Peyer's patch (tissue), 4 donors: ENCODE measurements at places on chromosomes 16 and 17. TPM values are rescaled to one million over a fixed set of nuclear protein-coding genes. Genes with fewer than 3 reads are reported as not detected.
A peak's percentile ranks its signal among the peaks of the same experiment; 100 is the strongest.

DNA sequence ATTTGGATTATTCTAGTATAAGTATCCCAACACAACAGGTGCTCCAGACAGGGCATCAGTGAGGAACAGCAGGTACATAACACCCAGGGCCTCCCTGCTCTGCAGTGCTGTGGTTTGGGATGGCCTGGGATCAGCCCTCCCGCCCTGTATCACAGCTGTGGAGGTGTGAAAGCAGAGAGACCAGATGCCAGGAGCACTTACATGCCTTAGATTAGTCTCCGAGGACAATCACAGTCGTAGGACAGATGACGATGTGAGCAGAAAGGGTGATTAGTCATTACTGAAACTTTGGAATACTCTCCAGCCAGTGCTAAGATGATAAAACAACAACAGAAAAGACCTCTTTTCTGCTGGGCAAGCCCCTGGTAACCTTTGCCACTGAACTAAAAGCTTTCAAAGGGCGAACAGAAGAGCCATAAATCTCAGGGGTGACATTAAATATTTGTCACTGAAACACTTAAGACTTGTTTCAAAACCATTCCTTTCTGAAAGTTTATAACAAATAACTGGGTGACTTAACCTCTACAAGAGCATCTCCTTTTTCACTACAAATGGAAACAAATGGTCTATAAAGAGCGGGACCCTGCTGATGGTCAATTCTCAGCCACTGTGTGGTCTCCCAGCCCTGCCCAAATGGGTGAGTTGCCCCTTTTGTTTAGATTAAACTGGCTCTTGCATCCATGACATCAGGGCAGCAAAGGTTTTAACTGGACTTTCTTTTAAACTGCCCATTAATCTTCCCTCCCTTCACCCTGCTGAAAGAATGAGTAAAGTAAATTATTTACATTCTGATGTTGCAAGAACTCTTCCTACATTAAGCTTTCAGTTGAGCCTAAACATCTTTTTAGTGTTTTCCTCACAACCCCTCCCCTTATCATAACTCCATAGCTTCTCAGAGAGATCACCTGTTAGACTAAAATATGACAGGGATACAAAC is 183.1 kb upstream of the COX10 start:
- no peak for DNase-seq
- H3K27me3 ChIP-seq: no peaks in the 10 kb centered on the region
- H3K4me1 ChIP-seq: no peaks in the 10 kb centered on the region
- H3K27ac ChIP-seq: no peak overlapping the region

- H3K27me3 ChIP-seq: no peaks in the 10 kb centered on the region
- no peak for DNase-seq
- H3K27ac ChIP-seq: no peak overlapping the region
- no peaks in the 10 kb centered on the region for H3K36me3 ChIP-seq
- H3K4me1 ChIP-seq: no peaks in the 10 kb centered on the region
Measured at GRCh38 chr16:74562117-74562516, 44.8 kb downstream of the GLG1 start.

DNA sequence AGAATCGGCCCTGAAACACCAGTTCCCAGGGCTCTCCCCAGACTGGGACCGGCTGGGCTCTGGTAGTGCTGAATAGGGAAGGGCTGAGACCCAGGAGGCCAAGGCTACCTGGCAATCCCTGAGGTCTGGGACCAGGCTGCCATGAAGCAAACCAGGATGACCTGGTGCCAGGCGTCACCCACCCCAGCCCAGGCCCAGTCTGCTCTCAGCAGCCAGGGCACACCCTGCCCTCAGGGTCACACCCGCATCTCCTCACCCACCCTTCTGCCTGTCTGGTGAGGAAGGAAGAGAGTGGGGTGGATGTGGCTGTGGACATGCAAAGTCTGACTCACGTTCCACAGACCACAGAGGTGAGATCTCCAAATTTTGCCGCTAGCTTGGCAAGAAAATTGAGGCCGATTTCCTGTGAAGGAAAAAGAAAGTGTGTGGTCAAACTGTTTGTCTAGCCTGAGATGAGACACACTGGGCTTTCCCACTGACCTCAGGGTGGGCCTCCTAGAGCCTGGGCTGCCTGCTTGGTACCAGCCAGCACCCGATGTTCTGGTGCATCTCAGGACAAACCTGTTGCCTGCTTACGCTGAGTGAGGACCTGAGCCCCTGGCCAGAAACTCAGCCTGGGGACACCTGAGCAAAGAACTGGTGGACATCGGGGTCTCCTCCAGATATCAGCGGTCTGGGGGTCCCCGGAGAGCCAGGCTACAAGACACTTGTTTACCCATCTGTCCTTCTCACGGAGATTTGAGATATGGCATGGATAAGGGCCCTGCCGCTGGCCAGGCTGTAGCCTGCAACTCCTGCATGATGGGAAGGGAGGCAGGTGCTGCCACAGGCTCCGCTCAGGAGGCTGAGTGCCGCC is 6.3 kb upstream of the RAB37 start:
- H3K27me3 ChIP-seq: no peaks in the 10 kb centered on the region
- H3K36me3 ChIP-seq: no peaks in the 10 kb centered on the region
- no peak overlapping the region for H3K4me3 ChIP-seq
- peaks cover 7% of the 10 kb centered on the region for H3K4me1 ChIP-seq
- H3K27ac ChIP-seq: no peak overlapping the region
- DNase-seq: peak; percentile 58

DNA sequence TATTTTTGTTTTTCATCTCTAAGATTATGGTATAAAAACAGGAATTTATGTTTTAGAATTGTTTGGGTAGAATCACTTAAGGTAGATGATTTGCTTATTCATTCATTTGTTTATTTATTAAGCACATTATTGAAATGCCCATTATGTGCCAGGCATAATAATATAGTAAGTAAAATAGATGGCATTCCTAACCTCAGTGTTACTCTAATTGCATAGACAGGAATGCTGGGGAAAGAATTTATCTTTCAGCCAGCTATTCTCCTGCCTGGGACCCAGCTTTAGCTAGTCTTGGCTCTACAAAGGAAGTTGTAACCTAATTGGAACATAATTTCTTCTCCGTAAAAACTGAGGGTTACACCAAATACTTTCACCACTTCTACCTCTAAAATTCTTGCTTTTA is 44.6 kb downstream of the NFAT5 start:
- H3K27me3 ChIP-seq: no peaks in the 10 kb centered on the region
- H3K4me1 ChIP-seq: no peaks in the 10 kb centered on the region
- no peak overlapping the region for H3K4me3 ChIP-seq
- no peak for DNase-seq

DNA sequence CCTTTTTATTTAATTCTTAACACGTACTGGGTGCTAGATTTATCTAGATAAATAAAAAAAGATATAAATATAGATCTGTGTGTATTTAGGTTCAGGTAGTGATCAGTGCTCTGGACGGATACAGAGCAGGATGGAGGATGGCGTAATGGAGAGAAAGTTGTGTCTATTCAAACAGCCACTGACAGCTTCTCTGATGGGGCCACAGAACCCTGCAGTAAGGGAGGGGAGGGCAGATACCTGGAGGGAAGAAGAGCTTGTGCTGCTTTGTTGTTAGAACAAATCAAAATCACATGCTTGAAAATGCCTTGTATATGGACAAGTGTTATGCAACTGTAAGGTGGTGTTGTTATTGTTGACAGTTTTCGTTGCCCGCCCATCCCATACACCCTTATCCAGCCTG is 170.2 kb downstream of the UTP18 start:
- H3K27me3 ChIP-seq: no peaks in the 10 kb centered on the region
- H3K4me1 ChIP-seq: no peaks in the 10 kb centered on the region
- H3K4me3 ChIP-seq: no peak overlapping the region
- DNase-seq: no peak
- H3K27ac ChIP-seq: no peak overlapping the region
- H3K36me3 ChIP-seq: no peaks in the 10 kb centered on the region

GRCh38 chr16:23141959-23142740 is 7.1 kb downstream of the USP31 start:
- no peaks in the 10 kb centered on the region for H3K4me1 ChIP-seq
- DNase-seq: no peak
- H3K27ac ChIP-seq: no peak overlapping the region
- no peak overlapping the region for H3K4me3 ChIP-seq
- no peaks in the 10 kb centered on the region for H3K27me3 ChIP-seq
- H3K36me3 ChIP-seq: no peaks in the 10 kb centered on the region

GRCh38 chr16:15749371-15749770 is 99.3 kb downstream of the NDE1 start:
- H3K4me3 ChIP-seq: no peak overlapping the region
- DNase-seq: no peak
- H3K4me1 ChIP-seq: no peaks in the 10 kb centered on the region
- H3K27me3 ChIP-seq: no peaks in the 10 kb centered on the region
- H3K36me3 ChIP-seq: no peaks in the 10 kb centered on the region

GRCh38 chr16:87201052-87201451 is 116.1 kb downstream of the C16orf95 start:
- H3K27ac ChIP-seq: no peak overlapping the region
- no peaks in the 10 kb centered on the region for H3K27me3 ChIP-seq
- H3K4me1 ChIP-seq: no peaks in the 10 kb centered on the region
- DNase-seq: no peak
- no peak overlapping the region for H3K4me3 ChIP-seq

DNA sequence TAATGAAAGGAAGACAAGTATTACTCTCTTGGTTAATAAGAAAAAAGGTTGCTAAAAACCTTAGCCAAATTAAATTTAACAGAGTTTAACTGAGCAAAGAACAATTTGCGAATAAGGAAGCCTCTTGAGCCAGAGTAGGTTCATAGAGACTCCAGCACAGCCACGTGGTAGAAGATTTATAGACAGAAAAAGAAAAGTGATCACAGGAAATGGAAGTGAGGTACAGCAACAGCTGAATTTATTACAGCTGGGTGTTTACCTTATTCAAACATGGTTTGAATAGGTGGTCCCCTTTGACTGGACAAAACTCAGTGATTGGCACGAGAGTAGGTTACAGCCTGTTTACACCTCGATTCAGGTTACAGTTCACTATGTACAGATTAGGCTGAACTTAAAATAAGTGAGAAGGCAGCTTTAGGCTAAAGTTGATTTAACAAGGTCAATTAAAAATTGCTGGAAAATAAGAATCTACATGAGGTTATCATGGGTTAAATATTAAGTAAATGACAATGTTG is 3.3 kb upstream of the CCL15 start:
- no peak overlapping the region for H3K27ac ChIP-seq
- H3K27me3 ChIP-seq: no peaks in the 10 kb centered on the region
- no peak overlapping the region for H3K4me3 ChIP-seq

DNA sequence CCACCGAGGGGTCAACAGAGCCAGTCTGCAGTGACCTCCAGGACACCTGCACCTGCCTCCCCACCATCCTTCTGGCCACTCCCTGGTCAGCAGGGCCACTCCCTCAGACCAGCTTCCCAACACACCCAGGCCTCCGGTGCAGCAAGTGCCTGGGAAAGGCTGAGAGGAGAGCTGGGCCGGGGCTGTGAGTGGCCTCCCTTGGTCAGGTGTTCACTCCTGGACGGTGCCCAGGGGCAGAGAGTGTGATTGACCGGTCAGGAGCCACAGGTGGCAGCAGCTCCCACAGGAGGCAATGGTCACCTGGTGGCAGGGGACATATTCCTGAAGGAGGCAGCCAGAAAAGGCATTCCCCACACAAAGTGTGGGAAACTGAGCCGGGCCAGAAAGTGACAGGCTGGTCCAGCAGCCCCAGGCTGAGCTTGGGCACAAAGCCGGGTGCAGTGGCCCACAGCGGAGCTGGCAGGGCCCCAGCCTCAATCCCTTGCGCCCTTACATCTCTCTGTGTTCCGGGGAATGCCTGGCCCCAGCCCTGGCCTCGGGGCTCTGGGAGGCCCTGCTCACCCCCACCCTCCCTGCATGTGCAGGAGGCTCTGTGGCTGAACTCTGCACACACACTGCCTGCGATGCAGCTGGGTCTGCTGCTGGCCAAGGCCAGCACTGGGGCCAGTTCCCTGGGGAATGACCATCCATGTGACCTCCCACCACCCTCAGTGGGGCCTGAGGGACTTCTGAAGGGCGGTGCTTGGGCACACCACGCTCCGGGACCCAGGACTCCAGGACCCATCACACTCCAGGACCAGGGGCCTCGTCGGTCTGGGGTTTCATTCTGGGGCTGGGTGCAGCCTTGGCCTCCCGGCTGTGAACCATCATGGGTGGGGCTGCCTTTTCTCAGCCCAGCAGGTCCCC is 1.2 kb upstream of the C17orf99 start:
- no peak for DNase-seq
- H3K27ac ChIP-seq: peak overlapping the region; percentile 43
- peaks cover 43% of the 10 kb centered on the region for H3K4me1 ChIP-seq
- H3K27me3 ChIP-seq: no peaks in the 10 kb centered on the region

- no peaks in the 10 kb centered on the region for H3K27me3 ChIP-seq
- no peak overlapping the region for H3K27ac ChIP-seq
- no peaks in the 10 kb centered on the region for H3K4me1 ChIP-seq
- H3K36me3 ChIP-seq: no peaks in the 10 kb centered on the region
Measured at GRCh38 chr17:51407576-51407975, 147.2 kb downstream of the UTP18 start.

- H3K4me3 ChIP-seq: no peak overlapping the region
- H3K27ac ChIP-seq: no peak overlapping the region
- DNase-seq: no peak
- no peaks in the 10 kb centered on the region for H3K27me3 ChIP-seq
- H3K4me1 ChIP-seq: no peaks in the 10 kb centered on the region
- H3K36me3 ChIP-seq: no peaks in the 10 kb centered on the region
Measured at GRCh38 chr17:31357091-31357490, 34.4 kb upstream of the RAB11FIP4 start.

DNA sequence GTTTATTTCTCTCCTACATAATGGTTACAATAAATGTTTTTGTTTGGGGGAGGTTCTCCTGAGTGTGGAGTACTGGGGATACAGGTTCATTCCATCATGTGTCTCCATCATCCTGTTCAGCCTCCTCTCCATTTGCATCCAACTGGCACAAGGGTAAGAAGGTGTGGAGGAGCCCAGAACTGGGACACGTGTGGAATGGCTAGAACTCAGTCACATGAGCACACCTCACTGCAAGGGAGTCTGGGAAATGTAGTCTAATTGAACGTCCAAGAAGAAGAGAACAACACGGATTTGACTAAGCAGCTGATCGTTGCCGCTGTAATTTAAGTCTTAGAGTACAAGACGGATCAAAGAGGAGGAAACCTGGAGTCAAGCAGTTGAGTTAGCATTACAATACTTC is 6.1 kb downstream of the OR1A1 start:
- H3K27me3 ChIP-seq: no peaks in the 10 kb centered on the region
- no peak overlapping the region for H3K4me3 ChIP-seq
- no peaks in the 10 kb centered on the region for H3K4me1 ChIP-seq
- no peak for DNase-seq

DNA sequence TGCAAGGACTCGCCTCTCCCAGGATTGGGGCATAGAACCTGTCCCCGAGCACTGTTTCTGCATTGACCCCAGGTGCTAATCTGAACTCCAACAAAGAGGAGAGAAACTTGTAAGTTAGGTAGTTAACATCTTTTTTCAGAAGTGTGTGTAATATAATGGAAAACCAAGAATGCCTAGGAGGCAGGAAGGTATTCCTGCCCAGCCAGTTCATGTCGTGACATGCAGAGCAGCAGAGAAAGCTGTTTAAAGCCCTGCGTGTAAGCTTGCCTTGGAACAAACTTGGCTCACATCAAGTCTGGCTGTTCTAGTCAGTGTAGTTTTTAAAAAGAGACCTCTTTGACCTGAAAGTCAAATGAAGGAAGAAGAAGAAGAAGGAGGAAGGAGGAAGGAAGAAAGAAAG is 2.1 kb upstream of the GNA13 start:
- no peaks in the 10 kb centered on the region for H3K27me3 ChIP-seq
- no peaks in the 10 kb centered on the region for H3K36me3 ChIP-seq
- peak overlapping the region; percentile 100 for H3K27ac ChIP-seq

The HS3ST3A1 gene
- 20.6 TPM for total RNA-seq

The ORC6 gene
- 4.4 TPM for total RNA-seq

The HEXD gene
- total RNA-seq: 42.7 TPM

The PRSS33 gene
- total RNA-seq: not detected

The FADS6 gene
- 161 TPM for total RNA-seq

The TMEM170A gene
- total RNA-seq: 67.4 TPM

The TNFRSF13B gene
- 86.6 TPM for total RNA-seq

The TMC8 gene
- total RNA-seq: 66.8 TPM

The TBC1D28 gene
- not detected for total RNA-seq
